Astrocyte (in vitro differentiated cells and primary cell): ENCODE measurements at places on chromosomes 11 and 22.
A peak's percentile ranks its signal among the peaks of the same experiment; 100 is the strongest.

- no peak for DNase-seq
Measured at GRCh38 chr11:121257289-121257688, 35.3 kb upstream of the SC5D start.

DNA sequence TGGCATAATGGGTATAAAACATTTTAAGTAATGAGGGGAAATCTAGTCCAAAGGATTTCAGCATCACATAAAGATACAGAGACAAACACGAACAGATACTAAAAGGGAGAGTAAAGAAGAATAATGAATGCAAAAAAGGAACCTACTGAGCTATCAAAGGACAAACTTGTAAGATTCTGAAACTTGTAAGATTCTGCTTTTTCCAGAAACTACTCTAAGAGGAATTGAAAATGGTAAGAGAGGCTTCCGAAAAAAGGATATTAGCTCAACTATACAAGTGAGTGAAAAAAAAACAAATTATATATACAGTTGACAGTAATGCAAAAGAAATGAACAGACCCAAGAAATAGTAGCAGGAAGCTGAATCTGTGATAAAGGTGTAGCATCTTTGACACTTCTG, 37.7 kb downstream of the POLD3 start:
- no peak for DNase-seq

DNA sequence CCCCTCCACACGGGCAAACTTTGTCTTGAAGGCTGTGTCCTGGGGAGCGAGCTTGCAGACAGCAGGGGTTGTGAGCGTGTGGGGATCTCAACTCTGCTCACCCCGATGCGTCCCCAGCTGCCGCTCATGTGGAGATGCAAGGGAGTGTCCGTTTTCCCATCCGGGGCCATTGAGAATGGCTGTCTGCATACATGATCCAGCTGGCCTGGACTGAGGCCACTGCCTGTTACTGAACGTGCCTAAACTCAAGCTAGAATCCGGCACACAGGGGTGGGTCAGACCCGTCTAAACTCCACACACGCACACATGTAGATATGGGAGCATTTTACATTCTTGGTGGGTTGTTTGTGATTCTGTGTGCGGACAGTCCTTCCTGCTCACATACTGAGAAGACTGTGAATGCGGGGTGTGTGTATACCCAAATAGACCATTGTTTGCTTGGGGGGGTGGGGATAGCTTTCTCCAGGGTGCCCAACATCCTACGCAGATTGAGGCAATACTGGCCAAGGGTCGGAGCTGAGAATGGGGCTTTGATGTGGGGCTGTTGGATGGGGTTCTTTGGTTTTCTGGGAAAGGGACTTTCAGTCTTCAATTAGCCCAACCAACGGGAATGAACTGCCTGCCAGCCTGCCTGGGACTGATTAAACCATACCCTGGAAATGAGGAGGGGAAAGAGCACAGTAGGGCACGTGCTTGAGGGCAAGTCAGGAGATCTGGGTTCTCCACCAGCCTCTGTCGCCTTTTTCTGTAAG, 60.4 kb downstream of the ST3GAL4 start:
- DNase-seq, result no peak

DNA sequence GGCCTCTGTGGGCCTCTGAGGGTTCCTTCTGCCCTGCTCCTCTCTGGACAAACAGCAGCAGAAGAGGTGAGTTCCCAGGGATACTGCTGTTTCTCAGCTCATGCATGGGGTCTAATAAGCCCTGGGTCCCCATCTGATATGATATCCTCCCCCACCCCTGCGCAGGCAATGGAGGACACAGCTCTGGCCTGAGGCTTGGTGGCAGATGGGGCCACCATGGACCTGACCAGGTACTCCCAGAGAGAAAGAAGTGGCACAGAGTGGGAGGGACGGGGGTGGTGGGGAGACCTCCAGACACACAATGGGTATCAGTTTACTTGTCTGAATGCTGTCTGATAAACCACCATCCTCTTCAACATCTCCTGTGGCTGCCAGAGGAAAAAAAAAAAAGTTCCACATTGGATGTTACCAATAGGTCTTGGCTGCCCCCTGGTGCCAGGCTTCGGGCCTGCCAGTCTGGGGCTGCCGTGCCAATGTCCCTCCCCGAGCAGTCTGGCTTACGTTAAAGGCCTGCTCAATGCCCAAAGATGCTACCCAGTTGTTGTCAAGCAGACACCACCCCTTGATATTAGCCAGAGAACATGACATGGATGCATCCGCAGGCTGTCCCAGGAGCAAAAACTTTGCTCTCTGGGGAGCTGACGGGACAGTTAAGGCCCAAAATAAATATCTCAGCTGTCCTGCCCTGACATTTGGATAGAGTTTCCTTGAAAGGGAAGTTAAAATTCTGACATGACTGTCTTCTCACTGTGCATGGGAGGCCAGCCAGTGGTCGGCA, 27.9 kb upstream of the ABCC8 start:
- peak; percentile 7 for DNase-seq

- DNase-seq, result no peak
Measured at GRCh38 chr22:28402060-28402459, 277.6 kb downstream of the TTC28 start.

DNA sequence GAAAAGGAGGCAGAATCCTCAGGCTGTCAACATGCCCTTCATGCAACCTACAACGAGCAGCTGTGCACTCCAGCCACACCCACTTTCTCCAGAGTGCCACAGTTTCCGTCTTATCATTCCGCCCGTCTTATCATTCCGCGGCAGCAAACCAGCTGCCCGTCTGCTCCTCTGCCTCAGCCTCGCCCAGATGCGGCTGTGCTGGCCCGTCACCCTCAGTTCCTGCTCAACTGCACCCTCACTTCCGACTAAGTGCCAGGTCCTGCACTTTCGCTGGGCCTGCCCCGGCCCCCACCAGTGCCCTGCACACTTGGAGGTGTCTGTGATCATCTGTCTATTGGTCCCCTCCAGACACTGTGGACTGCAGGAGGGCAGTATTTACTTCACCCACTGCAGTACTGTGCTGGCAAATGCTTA, 43.7 kb downstream of the MICAL3 start:
- DNase-seq, result no peak

GRCh38 chr11:11262171-11262920, 90.7 kb downstream of the CSNK2A3 start:
- no peak for DNase-seq

- no peak for DNase-seq
Measured at GRCh38 chr11:83681031-83681781, 395.0 kb upstream of the CCDC90B start.

DNA sequence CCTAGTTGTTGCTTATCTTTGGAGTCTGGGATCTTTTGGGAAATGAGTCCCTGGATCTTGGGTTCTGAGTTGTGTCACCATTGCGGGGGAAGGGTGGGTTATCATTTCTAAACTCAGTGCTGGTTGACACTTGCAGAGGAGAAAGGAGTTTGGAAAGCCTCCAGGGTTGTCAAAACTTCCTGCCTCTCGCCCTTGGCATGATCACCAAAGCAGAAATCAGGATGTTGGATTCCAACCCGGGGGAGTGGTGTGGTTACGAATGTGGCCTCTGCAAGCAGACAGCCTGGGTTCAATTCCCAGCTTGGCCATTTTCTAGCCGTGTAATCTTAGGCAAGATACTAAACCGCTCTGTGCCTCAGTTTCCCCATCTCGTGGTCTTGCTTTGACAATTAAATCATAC, 24.3 kb downstream of the CD6 start:
- no peak for DNase-seq

- DNase-seq, result peak; percentile 26
Measured at GRCh38 chr11:35714882-35715627, 52.5 kb downstream of the TRIM44 start.

GRCh38 chr22:45058622-45058912, 48.8 kb upstream of the PHF21B start:
- peak; percentile 13 for DNase-seq

- DNase-seq, result no peak
Measured at GRCh38 chr11:97570636-97571035, 1180.8 kb downstream of the JRKL start.

DNA sequence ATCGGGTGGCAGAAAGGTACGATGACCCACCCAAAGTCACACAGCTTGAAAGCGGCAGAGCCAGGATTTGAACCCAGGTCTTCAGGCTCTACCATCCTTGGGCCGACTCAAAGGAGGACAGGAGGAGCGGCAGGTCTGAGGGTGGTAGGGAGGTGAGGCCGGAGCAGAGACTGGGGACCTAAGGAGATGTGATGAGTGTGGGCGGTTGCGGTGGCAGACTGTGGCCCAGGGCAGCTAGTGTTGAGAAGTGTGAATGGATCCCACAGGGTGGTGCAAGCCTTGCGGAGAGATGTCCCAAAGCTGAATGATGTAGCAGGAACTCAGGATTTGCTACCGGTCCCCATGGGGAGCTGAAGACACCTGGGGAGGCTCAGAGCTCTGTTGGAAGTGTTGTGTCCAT, 180.2 kb downstream of the MYO18B start:
- DNase-seq, result no peak

GRCh38 chr11:128963744-128964325, 21.2 kb upstream of the TP53AIP1 start:
- DNase-seq, result peak; percentile 18

GRCh38 chr11:123457187-123457770, 27.2 kb downstream of the GRAMD1B start:
- DNase-seq, result no peak

- DNase-seq, result peak; percentile 94
Measured at GRCh38 chr11:67354075-67355022, 1.0 kb upstream of the POLD4 start.

GRCh38 chr11:380491-380890, 11.2 kb downstream of the B4GALNT4 start:
- DNase-seq, result no peak

- no peak for DNase-seq
Measured at GRCh38 chr22:25682109-25682508, 59.9 kb upstream of the MYO18B start.

DNA sequence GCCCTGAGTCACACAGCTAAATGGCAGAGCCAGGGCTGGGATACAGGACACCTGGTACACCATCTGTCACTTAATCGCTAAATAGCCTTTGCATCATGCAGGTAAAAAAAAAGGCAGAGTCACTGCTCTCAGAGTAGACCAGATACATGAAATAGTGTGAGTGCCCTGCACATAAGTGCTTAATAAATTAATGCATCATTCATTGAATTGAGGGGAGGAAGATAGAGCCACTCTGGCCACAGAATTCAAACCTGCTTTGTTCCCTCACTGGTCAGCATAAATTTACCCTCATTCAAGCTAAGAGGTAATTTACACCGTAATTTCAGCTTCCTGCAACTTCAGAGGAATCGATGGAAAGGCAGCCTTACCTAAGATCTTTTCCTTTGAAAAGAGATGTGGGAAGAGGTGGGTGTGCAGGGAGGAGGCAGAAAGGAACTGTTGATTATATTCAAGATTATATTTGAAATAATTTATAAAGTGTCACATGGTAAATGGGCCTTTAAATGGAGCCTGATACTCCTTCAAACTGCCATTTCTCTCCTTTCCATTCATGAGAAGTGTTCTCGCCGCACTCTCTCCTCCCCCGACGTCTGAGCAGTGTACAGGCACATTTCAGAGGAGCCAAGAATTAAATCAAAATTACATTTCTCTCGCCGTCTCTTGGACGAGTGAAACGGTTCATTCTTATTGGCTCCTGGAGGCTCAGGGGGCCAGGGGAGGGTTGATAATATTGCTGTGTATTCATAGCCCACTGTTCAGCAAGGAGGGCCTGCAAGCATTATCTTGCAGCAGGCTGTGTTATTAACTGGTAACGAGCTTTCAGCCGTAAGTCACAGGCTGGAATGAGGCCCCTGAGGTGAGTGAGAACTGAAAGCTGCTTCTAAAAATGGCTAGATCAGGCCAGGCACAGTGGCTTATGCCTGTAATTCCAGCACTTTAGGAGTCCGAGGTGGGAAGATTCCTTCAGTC, 52.2 kb upstream of the HMGXB4 start:
- no peak for DNase-seq

DNA sequence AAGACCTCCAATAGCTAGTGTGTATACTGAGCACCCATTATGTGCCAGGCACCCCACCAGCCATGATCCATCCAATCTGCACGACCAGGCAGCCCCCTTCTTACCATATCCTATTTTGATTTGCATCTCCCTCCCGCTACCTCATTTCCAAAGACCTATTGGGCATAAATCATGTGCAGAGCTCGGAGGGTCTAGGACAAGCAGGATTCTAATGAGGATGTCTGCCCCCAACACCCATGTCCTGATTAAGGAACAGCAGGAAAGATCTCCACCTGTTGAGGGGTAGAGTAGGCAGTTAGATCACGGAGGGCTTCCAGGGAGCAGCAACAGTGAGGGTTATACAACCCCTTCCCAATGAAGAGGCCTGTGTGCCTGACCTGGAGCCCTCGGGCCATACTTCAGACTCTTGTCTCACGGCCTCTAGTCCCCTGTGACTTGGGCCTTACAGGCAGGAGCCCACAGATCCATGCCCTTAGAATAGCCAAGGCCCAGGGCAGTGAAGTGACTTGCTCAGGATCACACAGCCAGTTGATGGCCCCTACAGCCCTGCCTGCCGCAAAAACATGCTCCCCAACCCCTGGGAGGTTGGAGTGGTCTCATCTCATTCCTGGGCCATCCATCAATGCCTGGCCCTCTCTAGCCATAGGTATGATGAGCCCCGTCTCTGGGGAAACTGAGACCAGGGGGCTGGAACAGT, 3.5 kb downstream of the RAB3IL1 start:
- DNase-seq, result no peak

DNA sequence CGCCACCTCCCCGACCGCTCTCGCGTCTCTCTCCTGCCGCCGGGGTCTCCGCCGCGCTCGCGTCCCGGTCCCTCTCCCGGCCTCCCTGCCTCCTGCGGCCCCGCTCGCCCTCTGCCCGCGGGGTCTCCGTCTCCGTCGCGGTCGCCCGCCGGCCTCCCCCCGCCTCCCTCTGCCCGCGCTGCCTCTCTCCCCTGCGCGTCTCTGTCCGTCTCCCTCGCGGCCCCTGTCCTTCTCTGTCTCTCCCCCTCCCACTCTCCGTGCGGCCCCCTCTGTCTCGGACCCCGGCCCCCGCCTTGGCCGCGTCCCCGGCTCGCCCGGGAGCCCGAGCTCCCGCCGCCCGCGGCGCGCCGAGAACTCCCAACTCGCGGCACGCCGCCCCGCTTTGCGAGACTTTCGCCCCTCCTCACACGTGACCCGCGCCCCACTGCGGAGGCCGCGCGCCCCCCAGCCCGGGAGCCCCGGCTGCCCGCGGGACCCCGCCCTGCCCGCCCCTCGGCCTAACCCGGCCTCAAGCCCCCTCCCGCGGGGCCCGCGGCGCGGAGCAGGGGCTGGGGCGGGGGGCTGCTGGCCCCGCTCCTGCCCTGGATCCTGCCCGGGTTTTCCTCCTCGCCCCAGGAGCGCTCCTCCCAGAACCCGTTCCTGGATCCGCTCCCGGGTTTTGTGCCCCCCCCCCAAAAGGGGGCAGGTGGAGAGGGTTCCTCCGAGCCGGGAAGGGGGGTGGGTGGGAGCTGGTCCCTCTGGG, 702 bp upstream of the KCNJ4 start:
- DNase-seq, result no peak
